ENCODE measurements at places on chromosomes 16 and 17. TPM values are rescaled to one million over a fixed set of nuclear protein-coding genes. Genes with fewer than 3 reads are reported as not detected.

GRCh38 chr17:36768394-36768793 lies 167.0 kb downstream of the MRM1 start:
- DNase-seq = no peak
- no peaks in the 10 kb centered on the region for H3K36me3 ChIP-seq
- H3K27ac ChIP-seq = no peak overlapping the region
- no peak overlapping the region for H3K4me3 ChIP-seq
- H3K4me1 ChIP-seq = no peaks in the 10 kb centered on the region

- no peak overlapping the region for H3K4me3 ChIP-seq
- no peak overlapping the region for H3K27ac ChIP-seq
- no peaks in the 10 kb centered on the region for H3K4me1 ChIP-seq
- DNase-seq = no peak
Observed at GRCh38 chr17:27878776-27879562, 14.2 kb downstream of the LYRM9 start.

NTN1 gene
- total RNA-seq = 40.0 TPM

LRRC75A gene
- total RNA-seq = 2.2 TPM

CORO1A gene
- total RNA-seq = 0.70 TPM
